ENCODE measurements at places on chromosomes 11 and 22. TPM values are rescaled to one million over a fixed set of nuclear protein-coding genes. Genes with fewer than 3 reads are reported as not detected.

The FOXRED2 gene
- total RNA-seq: 7.9 TPM

GRCh38 chr22:50248196-50249081 is 2.6 kb downstream of the HDAC10 start:
- DNase-seq: no peak

DNA sequence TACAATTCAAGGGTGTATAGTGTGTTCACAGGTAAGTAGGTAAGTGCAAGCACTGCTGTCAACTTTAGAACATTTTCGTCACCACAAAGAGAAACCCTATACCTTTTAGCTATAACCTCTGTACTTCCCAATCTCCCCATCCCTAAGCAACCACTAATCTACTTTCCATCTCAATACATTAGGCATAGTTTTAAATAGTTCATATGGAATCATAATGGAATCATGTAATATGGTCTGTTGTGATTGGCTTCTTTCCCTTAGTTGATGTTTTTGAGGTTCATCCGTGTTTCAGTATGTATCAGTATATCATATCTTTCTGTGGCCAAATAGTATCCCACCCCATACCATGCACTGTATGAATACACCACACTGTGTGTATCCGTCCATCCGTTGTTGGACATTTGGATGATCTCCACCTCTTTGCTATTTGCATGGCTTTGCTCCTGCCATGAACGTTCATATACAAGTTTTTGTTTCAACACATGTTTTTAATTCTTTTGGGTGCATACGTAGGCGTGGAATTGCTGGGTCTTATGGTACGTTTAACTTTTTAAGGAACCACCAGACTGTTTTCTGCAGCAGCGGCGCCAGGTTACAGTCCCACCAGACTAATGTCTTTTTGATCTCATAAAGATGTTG is 27.7 kb upstream of the OPCML start:
- no peak for DNase-seq

DNA sequence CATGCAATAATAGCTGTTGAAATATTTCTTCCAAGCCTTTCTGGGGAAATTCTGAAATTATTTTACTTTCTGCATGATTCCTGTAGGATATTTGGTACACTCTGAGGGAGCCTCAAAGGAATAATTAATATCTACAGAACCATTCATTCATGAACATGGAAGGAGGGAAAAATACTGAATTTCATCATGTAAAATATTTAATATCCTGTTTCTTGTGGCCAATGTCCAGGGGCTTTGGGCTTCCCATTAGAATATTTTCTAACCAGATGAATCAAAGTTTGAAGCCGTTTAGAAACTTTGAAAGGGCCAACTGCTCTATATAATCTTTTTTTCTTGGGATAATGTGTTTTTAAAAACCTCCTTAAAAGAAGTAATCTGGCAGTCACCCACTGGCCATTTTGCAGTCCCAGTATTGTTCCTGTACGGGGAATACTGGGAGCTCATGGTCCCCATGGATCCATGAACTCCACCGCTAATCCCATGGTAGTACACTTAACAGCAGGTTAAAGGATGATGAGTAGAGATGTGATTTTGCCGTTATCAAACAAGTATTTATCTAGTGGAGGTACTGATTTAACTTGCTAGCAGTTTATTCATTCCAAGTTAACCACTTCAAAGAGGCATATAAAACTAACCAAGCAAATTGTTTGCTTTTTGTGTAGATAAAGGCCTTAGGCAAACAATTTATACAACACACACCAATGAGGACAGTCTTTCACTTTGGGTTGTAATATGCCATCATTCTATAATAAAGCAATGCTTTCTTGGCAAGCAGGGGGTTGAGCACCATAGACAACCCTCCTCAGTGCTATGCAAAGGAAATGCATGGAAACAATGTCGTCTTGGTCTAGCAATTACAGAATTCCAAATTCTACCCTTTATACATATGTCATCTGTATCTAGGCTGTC is 34.5 kb upstream of the BLID start:
- DNase-seq: no peak

GRCh38 chr11:8735094-8735493 is 52.5 kb downstream of the RPL27A start:
- no peak for DNase-seq

GRCh38 chr11:78070621-78071020 is 7.0 kb downstream of the THRSP start:
- no peak for DNase-seq

The TSPAN18 gene
- total RNA-seq: not detected

DNA sequence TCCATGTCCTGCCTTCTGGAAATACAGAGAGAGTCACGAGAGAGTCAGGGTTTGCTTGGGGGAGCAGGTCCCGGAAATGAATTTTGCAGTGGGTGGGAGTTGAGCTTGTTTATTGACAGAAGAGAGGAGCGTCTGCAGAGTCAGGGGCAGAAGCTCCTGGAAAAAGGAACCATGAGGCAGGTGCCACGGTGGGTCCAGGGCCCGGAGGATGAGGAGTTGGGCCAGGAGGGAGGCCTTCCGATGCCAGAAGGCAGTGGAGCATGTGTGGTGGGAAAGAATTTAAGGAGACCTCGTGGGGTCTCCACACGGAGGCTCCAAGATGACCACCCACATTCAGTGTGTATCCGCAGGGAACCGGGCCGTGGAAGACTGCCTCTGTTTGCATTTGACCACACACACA is 461.2 kb downstream of the BRD1 start:
- DNase-seq: no peak

GRCh38 chr11:78313898-78314297 is 103.7 kb downstream of the GAB2 start:
- DNase-seq: no peak

DNA sequence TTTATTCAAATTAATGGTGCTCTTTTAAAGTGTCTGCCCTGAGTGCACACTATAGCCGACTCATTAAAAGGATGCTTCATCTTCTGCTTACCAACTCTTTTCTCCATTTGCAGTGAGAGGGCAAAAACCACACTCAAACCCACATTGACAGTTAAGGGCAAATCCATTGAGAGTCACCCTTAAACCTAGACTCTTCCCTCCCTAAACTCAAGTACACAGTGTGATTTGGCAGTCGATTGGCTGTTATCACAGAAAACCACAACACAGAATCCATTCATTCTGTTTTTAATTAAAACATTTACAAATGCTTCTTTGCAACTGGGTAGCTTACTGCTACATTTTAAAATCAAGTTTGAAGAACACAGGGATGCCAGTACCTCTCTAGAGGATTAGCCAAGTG is 120.0 kb downstream of the CADM1 start:
- no peak for DNase-seq

- no peak for DNase-seq
These were observed 529.8 kb upstream of the CADM1 start for GRCh38 chr11:116033931-116034553.

GRCh38 chr22:48099251-48099650 is 1336.8 kb downstream of the TBC1D22A start:
- no peak for DNase-seq

The SAA4 gene
- total RNA-seq: 0.22 TPM

DNA sequence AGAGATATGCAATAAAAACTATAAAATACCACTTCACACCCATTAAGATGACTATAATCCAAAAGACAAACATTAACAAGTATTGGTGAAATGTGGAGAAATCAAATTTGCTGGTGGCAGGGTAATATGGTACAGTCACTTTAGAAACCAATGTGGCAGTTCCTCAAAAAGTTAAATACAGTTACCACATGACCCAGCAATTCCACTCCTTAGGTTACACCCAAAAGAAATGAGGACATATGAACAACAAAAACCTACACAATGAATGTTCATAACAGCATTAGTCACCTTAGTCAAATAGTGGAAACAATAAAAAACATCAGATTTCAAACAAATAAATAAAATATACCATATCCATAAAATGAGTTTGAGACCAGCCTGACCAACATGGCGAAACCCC is 52.6 kb downstream of the RDX start:
- no peak for DNase-seq

The LMO1 gene
- not detected for total RNA-seq

The MYOD1 gene
- not detected for total RNA-seq

Measured in epithelial cell of proximal tubule (primary cell).